ENCODE measurements at places on chromosomes 6 and 20.
A peak's percentile ranks its signal among the peaks of the same experiment; 100 is the strongest.

DNA sequence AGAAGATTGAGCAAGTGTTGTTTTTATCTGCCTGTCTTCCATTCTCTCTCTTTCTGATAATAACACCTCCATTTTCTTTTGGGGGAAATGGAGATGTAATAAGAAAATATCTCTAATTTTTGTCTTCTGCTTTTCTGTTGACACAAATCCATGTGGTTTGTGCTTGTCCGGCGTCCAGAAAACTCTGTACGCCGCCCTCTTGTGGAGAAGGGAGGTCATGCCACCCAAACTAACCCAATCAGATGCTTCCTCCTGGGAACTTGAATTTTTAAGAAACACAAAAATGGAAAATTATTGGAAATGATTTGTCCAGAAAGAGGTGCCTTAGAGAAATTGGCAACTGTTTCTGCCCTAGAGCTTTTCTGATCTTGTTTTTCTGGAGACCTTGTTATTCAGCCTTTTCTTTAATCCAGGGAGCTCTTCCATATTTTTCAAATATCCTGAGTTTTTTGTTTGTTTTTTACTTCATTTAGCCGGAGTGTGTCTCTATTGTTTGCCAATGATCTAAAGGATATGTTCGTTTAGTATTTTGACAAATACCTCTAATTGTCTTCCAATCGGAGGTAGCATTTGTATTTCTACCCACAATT is 17.8 kb upstream of the FNDC1 start:
- DNase-seq = peak; percentile 64

- DNase-seq = no peak
Measured at GRCh38 chr20:2919518-2920245, 46.4 kb downstream of the PTPRA start.

DNA sequence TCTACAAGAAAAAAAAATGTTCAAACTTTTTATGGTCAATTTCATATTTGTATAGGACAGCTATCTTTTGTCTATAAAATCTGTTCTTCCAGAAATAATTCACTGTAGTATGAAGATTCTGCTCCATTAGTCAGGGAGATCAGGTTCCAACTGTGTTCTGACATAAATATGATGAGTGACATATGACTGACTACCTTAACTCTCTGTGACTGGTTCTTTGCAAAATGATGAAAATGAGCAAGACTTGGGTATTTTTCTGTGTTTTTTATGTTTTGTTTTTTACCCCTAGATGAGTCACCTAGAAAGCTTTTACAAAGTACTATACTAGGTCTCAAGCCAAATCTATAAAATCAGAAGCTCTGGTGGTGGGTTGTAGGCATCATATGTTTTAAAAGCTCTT is 229.6 kb downstream of the MMUT start:
- no peak for DNase-seq

DNA sequence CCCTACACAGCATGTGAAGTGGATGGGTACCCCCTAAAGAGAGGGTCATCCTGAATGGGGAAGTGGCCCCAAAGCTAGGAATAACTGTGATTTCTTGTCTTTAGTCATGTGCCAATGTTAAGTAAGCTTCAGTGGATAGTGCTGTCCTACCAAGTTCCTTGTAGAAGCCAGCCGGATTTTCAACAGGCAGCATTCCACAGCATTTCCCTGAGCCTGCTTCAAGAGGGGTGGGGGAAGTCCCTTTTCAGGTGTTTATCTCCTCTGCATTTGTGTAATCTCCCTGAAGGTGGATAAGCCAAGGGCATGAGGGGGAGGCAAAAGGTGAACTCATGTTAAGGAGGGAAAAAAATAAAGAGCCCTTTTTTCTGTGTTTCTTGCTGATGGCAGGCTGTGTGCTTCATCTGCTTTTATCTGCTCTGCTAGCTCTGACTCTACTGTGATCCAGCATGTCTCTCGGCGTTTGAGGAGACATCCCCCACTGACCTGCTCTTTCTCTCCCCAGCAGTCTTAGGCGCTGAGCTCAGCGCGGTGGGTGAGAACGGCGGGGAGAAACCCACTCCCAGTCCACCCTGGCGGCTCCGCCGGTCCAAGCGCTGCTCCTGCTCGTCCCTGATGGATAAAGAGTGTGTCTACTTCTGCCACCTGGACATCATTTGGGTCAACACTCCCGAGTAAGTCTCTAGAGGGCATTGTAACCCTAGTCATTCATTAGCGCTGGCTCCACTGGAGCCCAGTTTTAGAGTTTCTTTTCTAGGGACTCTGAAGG is 1.9 kb downstream of the EDN1 start:
- DNase-seq = no peak

- no peak for DNase-seq
Measured at GRCh38 chr20:24148372-24148771, 159.8 kb upstream of the GGTLC1 start.
